ENCODE measurements at places on chromosomes 7 and 10.

GRCh38 chr7:106177300-106177690 is 65.2 kb upstream of the SYPL1 start:
- no peak for DNase-seq

DNA sequence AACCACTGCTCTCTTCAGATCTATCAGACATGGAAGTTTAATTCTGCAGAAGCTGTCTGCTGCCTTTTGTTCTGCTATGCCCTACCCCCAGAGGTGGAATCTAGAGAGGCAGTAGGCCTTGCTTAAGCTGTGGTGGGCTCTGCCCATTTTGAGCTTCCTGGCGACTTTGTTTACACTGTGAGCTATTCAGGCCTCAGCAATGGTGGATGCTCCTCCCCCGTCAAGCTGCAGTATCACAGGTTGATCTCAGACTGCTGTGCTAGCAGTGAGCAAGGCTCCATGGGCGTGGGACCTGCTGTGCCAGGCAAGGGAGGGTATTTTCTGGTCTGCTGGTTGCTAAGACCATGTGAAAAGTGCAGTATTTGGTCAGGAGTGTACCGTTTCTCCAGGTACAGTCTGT is 45.1 kb upstream of the CDK14 start:
- DNase-seq, result no peak

GRCh38 chr10:49254556-49255318 is 44.2 kb upstream of the C10orf71 start:
- no peak for DNase-seq

DNA sequence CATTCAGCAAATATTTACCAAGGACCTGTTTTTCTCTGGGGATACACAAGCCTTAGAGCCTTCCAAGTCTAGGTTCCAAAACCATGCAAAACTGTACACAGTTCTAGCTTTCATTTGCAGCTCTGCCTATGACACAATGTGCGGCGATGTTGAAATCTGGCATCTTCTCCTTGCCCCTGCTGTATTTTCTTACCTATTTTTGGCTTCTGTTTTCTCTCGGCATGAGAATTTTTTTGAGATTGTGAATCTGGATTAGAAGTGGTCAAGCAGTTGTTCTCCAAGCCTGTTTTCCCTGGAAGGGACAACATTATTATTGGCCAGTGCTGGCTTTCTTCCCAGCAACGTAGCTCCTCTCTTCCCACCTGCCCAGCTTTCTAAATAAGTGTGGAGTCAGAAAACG is 176.3 kb downstream of the CREB5 start:
- DNase-seq, result no peak

GRCh38 chr10:95501203-95502094 is 59.7 kb downstream of the SORBS1 start:
- DNase-seq, result no peak
